Caudate nucleus (tissue), 63 donors: ENCODE measurements at places on chromosomes 2 and 18.
A peak's percentile ranks its signal among the peaks of the same experiment; 100 is the strongest.

- DNase-seq = no peak
Measured at GRCh38 chr2:187509667-187510417, 44.4 kb downstream of the TFPI start.

DNA sequence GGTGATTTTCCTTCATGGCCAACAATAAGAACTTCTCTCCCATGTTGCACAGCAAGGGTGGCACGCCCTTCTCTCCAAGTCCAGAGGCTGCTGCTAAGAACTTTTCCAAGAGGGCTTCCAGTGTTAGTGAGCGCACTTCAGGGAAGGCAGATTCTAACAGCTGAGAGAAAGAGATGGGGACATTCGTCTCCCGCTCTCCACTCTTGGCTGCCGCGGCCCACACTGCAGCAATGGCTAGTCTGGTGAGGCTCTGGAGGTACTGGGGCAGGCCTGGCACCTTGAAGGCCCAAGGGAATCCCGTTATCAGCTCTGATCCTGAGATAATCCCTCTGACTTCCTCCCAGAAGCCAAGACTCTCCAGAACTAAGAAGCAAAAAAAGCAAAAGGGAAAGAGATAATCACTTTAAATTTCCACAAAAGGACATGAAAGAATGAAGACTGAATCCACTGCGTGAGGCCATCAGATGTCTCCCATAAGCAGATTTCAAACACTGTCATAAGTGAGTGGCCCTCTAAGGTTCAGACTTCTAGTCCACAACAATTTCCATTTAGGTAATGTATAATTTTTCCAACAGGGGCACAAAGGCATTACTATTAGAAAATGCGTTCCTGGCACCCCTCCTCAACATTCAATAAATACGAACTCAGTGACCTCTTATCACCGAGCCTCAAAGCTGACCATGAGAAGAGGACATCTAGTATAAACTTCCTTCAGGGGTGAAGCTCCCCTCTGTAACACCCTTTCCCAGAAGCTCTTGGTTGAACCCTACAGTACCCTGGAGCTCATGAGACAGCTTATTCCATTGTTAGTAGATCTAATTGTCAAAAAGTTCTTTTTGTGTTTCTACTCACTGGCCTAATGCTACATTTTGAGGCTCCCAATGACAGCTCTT lies 66.7 kb upstream of the ZFP36L2 start:
- no peak for DNase-seq

GRCh38 chr2:98907966-98908905 lies 27.8 kb downstream of the CRACDL start:
- no peak for DNase-seq

GRCh38 chr18:73119574-73119973 lies 251.8 kb upstream of the NETO1 start:
- DNase-seq = no peak

DNA sequence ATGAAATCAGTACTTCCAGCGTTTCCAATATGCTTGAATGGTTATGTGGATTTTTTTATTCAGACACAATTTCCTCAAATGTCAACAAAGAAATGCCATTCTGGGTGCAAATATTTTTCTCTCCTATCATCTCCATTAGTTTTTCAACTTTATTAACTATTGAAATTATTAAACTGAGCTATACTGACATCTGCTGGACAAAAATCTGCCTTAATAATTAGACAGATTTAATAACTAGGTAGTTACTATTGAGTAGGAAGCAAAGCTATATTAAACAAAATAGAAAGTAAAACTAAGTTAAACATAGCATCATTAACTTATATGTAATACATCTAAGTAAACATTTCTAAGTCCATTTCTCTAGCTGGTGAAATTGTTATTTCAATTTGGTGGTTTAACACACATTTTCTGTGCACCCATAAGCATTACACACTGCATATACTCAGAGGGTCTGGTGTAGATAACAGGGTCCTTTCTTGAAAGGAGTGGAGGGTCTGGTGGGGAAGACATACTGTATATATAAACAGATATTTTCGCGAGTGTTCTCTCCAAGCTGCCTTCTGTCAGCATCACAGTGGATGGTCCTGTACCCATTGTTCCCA lies 77.0 kb downstream of the LANCL1 start:
- DNase-seq = no peak

- no peak for DNase-seq
Measured at GRCh38 chr2:132936261-132936660, 266.3 kb upstream of the LYPD1 start.

- DNase-seq = peak; percentile 51
Measured at GRCh38 chr2:100262555-100263320, 59.6 kb downstream of the LONRF2 start.

- no peak for DNase-seq
Measured at GRCh38 chr2:145595296-145595695, 1075.4 kb upstream of the ZEB2 start.

DNA sequence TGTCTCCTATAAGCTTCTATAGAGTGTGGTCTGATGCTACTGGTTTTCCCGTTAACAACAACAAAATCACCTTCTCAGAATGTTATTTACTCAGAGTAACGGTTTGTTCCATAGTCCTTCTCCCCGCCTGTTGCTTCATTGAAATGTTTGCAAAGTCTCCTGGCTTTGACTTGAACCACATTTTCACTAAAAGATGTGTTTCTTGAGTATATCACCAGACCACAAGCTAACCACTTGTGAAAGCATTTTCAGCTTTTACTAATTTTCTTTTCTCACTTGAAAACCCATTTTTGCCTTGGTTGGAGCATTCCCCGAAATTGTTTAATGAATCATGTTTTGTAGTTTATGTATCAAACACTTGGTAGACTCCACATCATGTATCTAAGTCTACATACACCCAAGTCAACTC lies 121.2 kb downstream of the DPP4 start:
- DNase-seq = no peak

GRCh38 chr2:240605867-240606743 lies 19.2 kb upstream of the GPR35 start:
- DNase-seq = no peak

- no peak for DNase-seq
Measured at GRCh38 chr18:4821801-4822200, 366.7 kb upstream of the DLGAP1 start.

GRCh38 chr2:54041135-54041534 lies 70.3 kb upstream of the PSME4 start:
- DNase-seq = no peak

GRCh38 chr2:97950329-97951154 lies 45.2 kb downstream of the TMEM131 start:
- DNase-seq = no peak

DNA sequence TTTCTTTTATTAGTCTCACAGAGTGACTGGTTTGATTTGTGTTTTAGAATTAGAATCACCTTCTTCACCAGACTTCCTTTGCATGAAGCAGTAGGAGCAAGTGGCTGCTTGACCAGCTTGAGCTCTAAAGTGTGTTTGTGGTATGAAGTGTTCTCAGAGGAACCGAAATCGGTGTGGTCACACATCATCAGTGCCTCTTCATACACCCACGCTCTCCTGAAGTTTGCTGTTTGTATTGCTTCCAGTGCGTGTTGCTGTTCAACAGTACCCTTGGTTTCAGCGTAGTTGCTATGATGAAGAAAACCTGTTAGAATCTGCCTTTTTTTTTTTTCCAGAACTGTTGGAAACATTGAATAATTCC lies 77.9 kb downstream of the LIMS1 start:
- DNase-seq = no peak

DNA sequence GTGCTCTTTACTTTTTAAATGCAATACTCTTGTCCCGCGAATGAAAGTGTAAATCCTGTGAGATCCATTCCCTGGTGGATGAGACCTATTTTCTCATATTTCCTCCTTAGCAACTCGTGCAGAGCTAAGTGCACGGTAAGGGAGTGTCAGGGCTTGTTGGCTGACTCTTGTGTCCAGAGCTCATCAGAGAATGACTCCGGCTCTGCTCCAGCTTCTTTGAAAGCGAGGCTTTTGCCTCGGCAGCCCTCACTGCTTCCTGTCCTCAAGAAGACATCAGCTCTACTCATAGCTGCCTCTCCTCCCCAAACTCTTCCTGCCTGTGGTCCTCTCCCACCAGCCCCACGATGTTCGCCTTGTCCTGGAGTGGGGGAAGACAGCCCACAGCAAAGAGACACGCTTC lies 70.7 kb downstream of the LIPG start:
- no peak for DNase-seq

DNA sequence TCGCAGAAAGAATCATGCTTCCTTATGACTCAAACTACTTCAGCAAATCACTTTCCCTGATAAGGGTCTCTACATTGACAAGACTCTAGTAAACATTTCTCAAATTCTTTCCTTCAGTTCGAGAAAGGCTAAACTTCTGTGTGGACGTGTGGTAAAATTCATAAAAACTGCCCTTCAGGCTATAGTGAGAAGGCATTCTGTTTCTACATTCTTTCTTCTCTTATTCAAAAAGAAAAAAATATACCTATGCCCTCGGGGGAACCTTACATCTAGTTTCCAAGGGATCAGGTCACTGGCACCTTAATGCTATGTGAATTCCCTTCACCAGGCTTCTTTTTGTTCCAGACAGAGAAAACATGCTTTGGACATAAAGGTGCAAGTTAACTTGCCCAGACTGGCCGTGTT lies 4.9 kb downstream of the VIT start:
- no peak for DNase-seq

GRCh38 chr18:45780568-45780967 lies 44.9 kb upstream of the SIGLEC15 start:
- DNase-seq = no peak

DNA sequence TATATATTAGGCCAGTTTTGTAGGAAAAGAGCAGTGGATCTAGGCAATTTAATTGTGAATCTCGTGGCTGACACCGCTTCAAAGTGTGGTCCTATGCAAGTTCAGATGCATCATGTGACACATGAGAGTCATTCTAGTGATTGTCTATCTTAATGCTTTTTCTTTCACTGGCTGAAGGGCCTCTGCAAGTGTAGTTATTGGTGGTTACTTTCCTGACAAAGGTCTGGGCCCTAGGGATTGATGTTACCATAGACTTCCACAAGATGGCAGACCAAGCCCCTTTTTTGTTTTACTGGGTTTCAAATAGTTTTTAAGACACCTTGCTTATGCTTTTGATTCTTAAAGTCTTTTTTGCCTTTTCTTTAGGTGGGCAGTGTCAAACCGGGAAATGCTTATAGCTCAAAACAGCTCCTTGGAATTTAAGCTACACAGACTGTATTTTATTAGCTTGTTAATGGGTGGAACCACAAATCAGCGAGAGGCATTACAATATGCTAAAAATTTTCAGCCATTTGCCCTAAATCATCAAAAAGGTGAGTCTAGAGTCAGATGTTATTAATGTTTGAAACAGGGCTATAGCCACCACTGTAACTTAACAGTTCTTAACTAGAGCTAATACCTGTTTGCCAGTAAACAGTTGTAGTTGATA lies 25.9 kb downstream of the CD8A start:
- DNase-seq = no peak

GRCh38 chr2:231673348-231673770 lies 35.0 kb upstream of the PTMA start:
- no peak for DNase-seq

GRCh38 chr2:64652231-64653108 lies 1.2 kb downstream of the SERTAD2 start:
- DNase-seq = no peak

DNA sequence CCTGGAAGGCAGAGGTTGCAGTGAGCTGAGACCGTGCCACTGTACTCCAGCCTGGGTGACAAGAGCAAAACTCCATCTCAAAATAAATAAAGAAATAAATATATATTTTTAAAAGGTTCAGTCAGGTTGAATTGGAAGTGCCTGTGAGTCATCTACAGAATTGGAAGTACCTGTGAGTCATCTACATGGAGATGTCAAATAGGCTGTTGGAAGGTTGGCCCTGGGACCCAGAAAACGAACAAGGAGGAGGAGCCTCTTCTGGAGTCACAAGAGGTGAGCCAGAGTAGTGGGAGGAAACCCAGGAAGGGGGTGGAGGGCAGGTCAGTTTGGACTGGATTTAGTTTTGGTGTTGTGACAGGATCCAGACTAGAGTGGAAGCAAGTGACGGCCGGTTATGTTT lies 15.2 kb upstream of the SCYGR1 start:
- no peak for DNase-seq

GRCh38 chr2:181411105-181411849 lies 45.9 kb upstream of the ITGA4 start:
- DNase-seq = no peak

GRCh38 chr2:58532641-58533040 lies 291.5 kb upstream of the FANCL start:
- DNase-seq = no peak

DNA sequence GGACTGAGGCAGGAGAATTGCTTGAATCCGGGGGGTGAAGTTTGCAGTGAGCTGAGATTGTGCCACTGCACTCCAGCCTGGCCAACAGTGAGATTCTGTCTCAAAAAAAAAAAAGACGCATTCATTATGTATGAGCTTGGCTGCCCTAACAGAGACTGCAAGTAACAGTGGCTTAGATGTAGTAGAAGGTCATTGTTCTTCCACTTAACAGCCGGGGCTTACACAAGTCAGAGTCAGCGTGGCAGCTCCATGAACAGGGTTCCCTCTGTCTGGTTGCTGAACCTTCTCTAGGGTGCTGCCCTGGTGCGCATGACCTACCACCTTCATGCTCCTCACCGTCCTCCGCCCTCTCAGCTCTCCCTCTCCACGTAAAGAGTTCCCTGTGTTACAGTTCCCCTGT lies 49.1 kb upstream of the IGFBP2 start:
- peak; percentile 16 for DNase-seq

- no peak for DNase-seq
Measured at GRCh38 chr2:48733067-48733503, 22.4 kb downstream of the LHCGR start.

DNA sequence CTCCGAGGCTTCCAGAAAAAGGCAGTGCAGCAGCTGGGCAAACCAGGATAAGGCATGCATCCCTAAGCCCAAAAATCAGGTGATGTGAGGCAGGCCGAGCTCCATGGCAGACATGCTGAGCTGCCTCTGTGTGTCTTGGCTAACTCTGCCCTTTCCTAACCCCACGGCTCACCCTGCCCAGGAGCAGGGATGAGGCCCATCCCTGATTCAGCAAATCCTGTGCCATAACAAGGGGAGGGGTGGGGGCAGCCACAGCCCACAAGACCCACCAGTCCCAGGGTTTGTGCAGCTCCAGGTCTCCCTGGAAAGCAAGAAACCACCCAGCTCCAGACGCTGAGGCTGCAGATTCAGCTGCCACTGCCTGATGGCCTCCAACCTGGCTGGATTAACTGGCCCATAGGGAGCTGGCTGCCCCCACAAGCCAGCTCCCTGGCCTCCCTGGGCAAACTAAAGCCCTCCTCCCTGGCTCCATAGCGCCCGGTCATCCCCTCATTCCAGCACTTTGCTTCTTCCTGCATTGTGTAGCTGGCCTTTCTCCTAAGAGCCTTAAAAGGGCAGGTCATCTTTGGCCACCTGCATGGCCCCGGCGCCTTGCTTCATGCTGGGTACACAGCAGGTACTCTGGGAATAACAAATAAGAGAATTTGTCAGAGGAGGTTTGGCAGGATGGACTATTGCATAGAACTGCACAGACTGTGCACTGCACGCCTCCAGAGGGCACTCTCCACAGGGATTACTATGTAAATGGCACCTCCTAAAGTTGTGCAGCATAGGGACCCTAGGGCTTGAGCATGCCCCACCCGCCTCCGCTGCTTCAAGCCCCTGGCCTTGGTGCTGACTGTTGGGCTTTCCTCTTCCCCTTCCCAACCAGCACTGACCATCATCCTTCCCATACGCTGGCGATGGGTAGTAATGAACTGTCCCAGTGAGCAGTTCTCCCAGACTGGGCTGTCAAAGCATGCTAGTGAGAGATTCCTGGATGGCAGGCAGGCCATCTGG lies 10.7 kb downstream of the STEAP3 start:
- no peak for DNase-seq

GRCh38 chr18:73038336-73038735 lies 170.5 kb upstream of the NETO1 start:
- no peak for DNase-seq
